ENCODE measurements at places on chromosomes 1 and 21.

- DNase-seq, result no peak
Observed at GRCh38 chr1:31215065-31215570, 24.6 kb downstream of the NKAIN1 start.

GRCh38 chr1:113957984-113958383 lies 21.3 kb upstream of the OLFML3 start:
- no peak for DNase-seq

DNA sequence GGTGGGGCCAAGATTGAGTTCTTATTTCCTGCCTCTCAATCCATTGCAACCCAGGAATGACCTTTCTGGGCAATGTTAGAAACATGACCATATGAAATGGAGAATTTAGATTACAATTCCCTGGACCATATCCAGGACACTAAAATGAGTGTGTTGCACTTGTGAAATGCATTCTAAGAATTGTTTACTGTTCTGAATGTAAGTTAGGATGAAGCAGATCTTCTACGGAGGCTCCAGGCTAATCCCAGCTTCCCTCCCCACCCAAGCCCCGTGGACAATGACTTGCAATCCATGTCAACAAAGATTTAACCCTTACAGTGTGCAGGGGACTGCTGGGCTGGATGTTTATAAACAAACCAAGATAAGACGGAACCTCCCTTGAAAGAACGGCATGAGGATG lies 31.7 kb upstream of the HAO2 start:
- no peak for DNase-seq

GRCh38 chr21:38310646-38311485 lies 54.1 kb downstream of the KCNJ15 start:
- DNase-seq, result no peak

DNA sequence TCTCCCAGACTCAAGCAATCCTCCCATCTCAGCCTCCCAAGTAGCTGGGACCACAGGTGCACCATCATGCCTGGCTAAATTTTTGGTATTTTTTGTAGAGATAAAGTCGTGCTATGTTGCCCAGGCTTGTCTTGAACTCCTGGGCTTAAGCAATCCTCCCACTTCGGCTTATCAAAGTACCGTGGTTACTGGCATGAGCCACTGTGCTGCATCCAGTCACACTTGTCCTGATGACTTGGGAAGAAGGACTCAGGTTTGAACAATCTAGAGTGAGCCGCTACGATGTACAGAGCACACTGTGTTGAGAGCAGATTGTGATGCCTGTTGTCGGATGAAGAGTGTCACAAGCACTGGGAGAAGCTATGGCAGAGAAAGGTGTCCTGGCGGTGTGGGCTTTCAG lies 27.2 kb downstream of the RNF187 start:
- no peak for DNase-seq

DNA sequence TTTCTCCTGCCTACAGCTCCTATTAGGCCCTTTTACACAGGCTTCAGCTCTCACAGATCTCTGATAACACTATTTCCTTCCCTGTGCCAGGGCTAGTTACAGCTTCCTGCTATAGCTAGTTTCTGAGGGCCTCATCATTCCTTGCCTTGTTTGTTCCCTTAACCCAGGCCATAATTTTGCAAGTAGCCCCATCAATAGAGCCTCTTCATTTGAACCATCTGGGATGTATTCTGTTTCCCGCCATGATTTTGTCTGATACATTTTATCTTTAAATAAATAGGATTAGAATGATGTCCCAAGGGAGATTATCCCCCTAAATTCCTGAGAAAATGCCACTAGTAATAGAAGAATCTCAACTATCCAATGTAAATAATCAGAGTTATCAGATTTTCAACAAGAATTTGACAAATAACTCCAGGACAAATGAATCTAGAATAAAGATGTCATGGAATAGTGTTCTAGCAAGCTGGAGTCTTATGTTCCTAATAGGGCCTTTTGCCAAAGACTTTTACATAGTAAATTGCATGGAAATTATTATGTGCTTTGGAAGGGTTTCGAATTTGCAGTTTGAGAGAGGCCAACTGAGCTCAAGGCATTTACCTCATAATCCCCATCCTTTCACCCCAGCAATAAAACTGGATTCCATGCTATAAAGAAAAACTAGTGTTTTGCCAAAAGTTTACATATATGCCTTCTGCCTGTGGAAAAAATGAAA lies 16.1 kb downstream of the IFT25 start:
- no peak for DNase-seq

- no peak for DNase-seq
Observed at GRCh38 chr21:46048926-46049889, 48.7 kb upstream of the COL6A2 start.

DNA sequence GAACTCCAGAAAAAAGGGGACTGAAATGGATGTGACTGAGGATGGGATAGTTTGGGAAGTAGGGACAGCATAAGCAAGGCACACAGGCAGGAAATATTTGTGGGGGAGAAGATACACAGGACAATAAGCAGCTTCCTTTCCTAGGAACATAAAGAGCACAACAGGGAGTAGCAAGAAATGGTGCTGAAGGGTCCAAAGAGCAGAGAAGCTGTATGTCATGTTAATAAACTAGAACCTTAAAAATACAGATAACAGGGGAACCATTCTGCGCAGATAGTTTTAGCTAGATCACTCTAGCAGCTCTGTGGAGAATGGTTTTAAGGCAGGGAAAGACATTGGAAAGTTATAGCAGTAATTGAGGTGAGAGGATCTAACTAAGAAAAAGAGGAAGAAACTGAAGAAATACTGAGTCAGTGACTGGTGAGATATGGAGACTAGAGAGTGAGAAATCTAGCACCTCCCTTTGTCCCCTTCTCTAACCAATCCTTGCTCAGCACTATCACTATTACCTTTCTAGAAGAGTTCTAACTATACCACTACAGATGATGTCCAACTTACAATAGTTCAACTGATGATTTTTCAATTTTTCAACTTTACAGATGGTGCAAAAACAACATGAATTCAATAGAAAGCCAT lies 95.0 kb downstream of the CDC42BPA start:
- no peak for DNase-seq

DNA sequence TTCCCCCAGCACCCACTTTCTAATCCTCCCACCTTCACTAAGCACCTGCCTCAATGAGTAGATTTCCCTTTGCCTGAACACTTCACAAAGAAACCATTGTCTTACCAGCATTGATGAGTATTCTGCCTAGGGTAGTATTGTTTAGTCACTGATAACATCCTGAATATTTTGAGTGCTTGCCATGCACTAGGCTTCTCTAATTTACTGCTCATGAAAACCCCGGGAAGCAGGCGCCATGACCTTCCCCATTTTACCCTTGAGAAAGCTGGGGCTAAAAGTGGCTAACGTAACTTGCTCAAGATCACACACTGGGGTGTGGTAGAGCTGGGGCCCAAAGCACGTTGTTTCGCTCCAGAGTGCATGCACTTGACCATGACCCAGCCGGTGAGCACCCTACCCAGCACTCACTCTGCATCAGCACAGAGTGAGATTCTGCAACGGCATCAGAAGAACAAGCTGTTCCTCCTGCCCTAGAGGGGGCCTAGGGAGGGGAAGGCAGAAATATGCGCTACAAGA lies 10.6 kb upstream of the F3 start:
- no peak for DNase-seq

GRCh38 chr1:110673197-110673701 lies 1.5 kb downstream of the KCNA3 start:
- DNase-seq, result peak; percentile 11

- no peak for DNase-seq
Observed at GRCh38 chr21:17390569-17390968, 122.3 kb upstream of the CXADR start.

GRCh38 chr1:47883963-47884362 lies 113.2 kb downstream of the TRABD2B start:
- no peak for DNase-seq

- DNase-seq, result no peak
Observed at GRCh38 chr1:156412653-156413321, 43.8 kb downstream of the RHBG start.

GRCh38 chr1:43786960-43787359 lies 79.6 kb downstream of the ST3GAL3 start:
- no peak for DNase-seq

- peak; percentile 42 for DNase-seq
Observed at GRCh38 chr1:40476924-40477677, at the start of gene ZFP69. ZFP69 (plus strand) TSS chr1:40477290; CDS start chr1:40479362, 2,072 bp downstream.

DNA sequence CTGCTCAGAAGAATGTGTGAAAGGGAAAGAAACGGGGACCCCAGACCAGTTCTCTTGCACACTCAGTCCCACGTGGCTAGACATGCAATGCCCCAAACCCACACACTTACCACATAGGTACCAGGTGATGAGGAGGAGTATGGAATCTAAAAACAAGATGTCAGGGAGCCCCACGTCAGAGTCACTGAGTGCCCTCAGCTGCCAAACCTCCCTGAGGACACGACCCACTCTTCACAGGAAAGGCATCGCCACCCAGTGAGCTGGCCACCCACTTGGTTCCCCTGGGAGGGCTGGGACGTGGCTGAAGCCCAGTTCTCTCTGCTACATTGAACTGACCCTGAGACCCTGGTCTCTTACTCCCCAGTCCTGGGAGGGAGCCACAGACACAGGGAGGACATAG lies 41.4 kb downstream of the MRPL37 start:
- no peak for DNase-seq

DNA sequence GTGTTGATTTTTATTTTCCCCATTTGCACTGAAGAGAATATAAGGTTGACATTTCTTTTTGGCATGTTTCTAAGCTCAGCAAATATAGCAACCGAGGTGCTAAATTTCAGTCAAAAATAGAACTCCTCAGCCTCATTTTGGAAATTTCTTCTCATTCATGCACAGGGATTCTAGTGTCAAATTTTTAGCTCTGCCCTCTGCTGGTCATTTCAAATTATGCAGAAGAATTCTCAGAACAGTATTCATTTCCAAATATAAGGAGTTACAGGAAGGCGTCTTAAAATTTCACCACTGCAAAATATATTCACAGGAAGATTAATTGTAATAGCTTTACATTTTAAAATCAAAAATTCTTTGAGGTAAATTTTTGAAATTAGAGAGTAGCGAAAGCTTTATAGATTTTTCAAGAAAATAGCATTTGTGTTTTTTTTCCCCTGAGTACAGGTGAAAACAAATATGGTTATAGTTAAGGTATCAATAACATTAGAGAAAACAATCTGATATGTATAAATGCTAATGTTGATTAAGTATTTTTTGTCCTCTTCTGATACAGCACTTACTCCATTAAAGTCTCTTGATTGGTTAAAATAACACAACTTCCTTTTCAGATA lies 57.9 kb downstream of the FMN2 start:
- no peak for DNase-seq

DNA sequence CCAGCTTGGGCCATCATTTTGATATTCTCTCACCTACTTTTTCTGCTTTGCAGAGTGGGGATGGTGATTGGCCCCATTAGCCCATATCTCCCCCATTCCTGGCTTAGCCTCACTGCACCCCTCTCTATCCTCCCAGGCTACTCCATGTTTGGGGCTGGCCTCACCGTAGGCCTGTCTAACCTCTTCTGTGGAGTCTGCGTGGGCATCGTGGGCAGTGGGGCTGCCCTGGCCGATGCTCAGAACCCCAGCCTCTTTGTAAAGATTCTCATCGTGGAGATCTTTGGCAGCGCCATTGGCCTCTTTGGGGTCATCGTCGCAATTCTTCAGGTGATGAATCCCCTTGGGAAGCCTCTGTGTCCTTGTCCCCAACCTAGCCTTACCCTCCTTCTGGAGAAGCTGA lies 2.1 kb upstream of the B4GALT2 start:
- DNase-seq, result no peak

- DNase-seq, result no peak
Observed at GRCh38 chr1:40637470-40638007, 27.9 kb downstream of the RIMS3 start.

DNA sequence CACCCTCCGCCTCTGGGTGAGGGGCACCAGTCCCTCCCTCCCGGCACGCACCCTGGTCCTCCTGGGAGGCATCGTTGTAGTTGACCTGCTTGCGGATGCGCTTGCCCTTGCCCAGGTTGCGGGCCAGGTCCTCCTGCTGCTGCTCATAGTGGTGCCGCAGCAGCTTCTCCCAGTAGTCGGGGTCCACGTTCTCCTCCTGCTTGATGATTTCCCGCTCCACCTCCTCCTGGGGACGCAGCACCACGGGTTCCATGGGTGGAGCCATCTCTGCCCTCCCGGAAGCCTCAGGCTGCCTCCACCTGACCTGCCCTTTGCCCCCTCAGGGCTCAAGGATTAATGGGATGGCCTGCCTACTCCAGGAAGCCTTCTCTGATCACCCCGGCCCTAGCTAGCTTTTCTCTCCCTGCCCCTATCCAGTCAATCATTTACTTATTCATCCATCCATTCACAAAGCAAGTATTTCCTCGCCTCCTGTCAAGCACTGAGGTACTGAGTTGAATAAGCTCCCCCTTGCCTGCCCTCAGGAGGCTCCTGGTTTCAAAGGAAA lies 53.5 kb downstream of the CHD5 start:
- DNase-seq, result no peak

- DNase-seq, result no peak
Observed at GRCh38 chr1:15968172-15968571, 7.7 kb downstream of the ZBTB17 start.
